ENCODE measurements at places on chromosomes 3 and 15. TPM values are rescaled to one million over a fixed set of nuclear protein-coding genes. Genes with fewer than 3 reads are reported as not detected.
A peak's percentile ranks its signal among the peaks of the same experiment; 100 is the strongest.

Gene PTH1R
- total RNA-seq, result 0.51 TPM

Gene GP9
- total RNA-seq, result not detected

Gene FAM174B
- total RNA-seq, result 42.3 TPM

Gene TNNC1
- 0.98 TPM for total RNA-seq

Gene LDHAL6B
- total RNA-seq, result not detected

Gene SNURF
- total RNA-seq, result 10.7 TPM

DNA sequence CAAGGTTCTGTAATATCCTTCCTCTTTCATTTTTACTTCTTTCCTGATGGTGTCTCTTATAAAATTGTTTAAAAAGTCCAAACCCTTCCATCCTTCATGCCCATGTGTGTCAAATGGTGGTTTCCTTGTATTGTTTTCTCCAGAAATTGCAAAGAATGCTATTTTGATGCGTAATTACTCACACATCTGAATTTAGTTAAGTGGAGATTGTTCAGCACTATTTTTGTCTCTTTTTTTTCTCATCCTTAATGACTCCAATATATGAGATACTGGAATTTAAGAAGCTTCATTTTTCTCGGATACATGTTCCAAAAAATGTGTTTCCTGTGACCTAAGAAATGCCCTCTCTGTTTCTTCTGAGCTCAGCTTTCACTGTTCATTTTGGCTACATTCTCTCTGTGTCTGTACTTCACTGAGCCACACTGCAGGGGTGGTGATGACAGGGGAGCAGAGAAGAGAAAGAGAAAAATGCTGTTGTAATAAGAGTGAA is 799.8 kb downstream of the DIPK2A start:
- DNase-seq, result no peak
- H3K27me3 ChIP-seq, result no peaks in the 10 kb centered on the region
- no peak overlapping the region for H3K4me3 ChIP-seq
- no peaks in the 10 kb centered on the region for H3K4me1 ChIP-seq
- no peaks in the 10 kb centered on the region for H3K36me3 ChIP-seq
- no peak overlapping the region for H3K27ac ChIP-seq

DNA sequence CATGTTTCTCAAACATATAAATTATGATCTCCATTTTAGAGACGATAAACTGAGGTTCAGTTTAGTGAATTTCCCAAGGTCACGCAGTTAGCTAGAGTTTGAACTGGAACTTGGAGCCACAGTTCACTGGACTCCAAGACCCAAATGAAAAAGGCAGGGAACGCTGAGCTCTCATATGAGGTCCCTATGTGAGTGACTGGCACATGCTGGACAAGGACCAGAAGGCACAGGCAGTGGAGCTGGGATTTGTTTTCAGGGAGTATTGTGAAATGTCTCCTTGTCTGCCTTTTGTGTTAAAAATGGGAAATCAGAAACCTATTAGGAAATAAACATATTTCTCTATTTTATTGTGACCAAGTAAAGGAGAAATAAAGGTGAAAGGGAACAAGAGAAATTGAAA is 63.5 kb downstream of the MESD start:
- DNase-seq, result no peak
- H3K4me3 ChIP-seq, result no peak overlapping the region
- H3K27ac ChIP-seq, result no peak overlapping the region

- H3K4me1 ChIP-seq, result no peaks in the 10 kb centered on the region
- no peak overlapping the region for H3K4me3 ChIP-seq
- no peaks in the 10 kb centered on the region for H3K27me3 ChIP-seq
Observed at GRCh38 chr3:129039271-129040038, 21.1 kb upstream of the GP9 start.

- H3K4me1 ChIP-seq, result no peaks in the 10 kb centered on the region
- H3K4me3 ChIP-seq, result no peak overlapping the region
- H3K36me3 ChIP-seq, result no peaks in the 10 kb centered on the region
- H3K27ac ChIP-seq, result no peak overlapping the region
- DNase-seq, result peak; percentile 32
- no peaks in the 10 kb centered on the region for H3K27me3 ChIP-seq
Observed at GRCh38 chr15:40549894-40550293, 14.9 kb downstream of the CCDC32 start.

DNA sequence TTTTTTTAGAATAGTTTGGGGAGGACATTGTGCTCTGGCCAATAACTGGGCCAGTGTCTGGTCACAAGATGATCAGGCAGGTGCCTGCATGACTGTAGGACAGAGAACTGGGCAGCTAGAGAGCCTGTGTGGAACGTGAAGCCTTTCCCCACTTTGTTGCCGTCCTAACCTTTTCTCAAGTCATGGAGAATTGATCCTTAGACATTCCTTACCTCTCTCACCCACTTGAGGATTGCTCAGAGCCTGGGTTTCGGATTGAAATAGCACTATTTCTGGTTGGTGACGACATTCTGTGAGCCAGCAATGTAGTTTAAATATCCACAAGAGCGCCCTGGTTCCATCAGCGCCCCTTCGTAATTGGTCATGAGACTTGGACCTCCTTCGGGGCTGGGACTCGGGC is 138.4 kb downstream of the IGF1R start:
- DNase-seq, result no peak
- H3K27me3 ChIP-seq, result no peaks in the 10 kb centered on the region
- H3K4me1 ChIP-seq, result peaks cover 56% of the 10 kb centered on the region
- H3K4me3 ChIP-seq, result no peak overlapping the region
- peak overlapping the region; percentile 19 for H3K27ac ChIP-seq

DNA sequence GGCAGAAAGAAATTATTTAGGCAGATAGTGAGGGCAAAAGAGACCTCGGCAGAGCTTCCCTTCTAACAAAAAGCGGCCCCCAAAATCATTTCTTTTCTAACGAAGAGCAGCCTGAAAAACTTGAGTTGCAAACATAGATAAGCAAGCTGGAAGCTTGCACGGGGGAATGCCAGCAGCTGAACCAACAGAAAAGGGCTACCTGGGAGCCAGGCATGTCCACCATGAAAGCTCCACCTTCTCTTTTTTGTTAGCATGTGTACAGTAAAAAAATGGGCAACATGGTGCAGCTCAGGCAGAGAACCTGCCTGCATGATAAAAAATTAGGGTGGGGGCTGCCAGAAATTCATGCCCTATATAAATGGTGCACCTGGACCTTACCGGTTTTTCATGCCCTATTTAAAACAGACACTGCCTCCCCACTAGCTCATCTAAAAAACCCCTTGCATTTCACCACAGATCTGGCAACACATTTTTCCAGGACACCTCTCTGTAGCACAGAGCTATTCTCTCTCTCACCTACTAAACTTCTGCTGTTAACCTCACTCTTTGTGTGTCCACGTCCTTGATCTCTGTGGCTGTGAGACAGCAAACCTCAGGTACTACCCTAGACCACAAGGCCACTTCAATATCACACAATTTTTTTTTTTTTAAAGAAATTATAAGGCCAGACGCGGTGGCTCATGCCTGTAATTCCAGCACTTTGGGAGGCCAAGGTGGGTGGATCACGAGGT is 18.7 kb downstream of the SLC33A1 start:
- H3K4me1 ChIP-seq, result peaks cover 15% of the 10 kb centered on the region
- DNase-seq, result peak; percentile 90
- H3K4me3 ChIP-seq, result peak overlapping the region; percentile 14
- H3K27ac ChIP-seq, result peak overlapping the region; percentile 53

GRCh38 chr3:146222204-146223046 is 28.5 kb downstream of the PLSCR4 start:
- no peak overlapping the region for H3K4me3 ChIP-seq
- peaks cover 38% of the 10 kb centered on the region for H3K4me1 ChIP-seq
- no peaks in the 10 kb centered on the region for H3K27me3 ChIP-seq
- H3K36me3 ChIP-seq, result no peaks in the 10 kb centered on the region

DNA sequence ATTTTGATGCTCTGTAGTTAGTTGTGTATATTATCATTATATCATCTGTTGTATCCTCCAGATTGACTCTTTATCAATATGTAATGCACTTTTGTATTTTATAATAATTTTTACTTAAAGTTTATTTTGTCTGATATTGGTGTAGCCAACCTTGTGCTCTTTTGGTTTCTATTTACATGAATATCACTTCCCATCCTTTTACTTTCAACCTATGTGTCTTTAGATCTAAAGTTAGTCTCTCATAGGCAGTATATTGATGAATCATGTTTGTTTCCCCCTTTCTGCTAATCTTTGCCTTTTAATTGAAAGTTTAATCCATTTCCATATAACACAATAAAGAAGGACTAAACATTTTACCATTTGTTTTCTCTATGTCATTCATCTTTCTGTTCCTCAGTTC is 28.1 kb upstream of the CD200R1L start:
- H3K27ac ChIP-seq, result no peak overlapping the region
- H3K27me3 ChIP-seq, result no peaks in the 10 kb centered on the region
- no peaks in the 10 kb centered on the region for H3K4me1 ChIP-seq
- H3K36me3 ChIP-seq, result no peaks in the 10 kb centered on the region
- DNase-seq, result no peak

DNA sequence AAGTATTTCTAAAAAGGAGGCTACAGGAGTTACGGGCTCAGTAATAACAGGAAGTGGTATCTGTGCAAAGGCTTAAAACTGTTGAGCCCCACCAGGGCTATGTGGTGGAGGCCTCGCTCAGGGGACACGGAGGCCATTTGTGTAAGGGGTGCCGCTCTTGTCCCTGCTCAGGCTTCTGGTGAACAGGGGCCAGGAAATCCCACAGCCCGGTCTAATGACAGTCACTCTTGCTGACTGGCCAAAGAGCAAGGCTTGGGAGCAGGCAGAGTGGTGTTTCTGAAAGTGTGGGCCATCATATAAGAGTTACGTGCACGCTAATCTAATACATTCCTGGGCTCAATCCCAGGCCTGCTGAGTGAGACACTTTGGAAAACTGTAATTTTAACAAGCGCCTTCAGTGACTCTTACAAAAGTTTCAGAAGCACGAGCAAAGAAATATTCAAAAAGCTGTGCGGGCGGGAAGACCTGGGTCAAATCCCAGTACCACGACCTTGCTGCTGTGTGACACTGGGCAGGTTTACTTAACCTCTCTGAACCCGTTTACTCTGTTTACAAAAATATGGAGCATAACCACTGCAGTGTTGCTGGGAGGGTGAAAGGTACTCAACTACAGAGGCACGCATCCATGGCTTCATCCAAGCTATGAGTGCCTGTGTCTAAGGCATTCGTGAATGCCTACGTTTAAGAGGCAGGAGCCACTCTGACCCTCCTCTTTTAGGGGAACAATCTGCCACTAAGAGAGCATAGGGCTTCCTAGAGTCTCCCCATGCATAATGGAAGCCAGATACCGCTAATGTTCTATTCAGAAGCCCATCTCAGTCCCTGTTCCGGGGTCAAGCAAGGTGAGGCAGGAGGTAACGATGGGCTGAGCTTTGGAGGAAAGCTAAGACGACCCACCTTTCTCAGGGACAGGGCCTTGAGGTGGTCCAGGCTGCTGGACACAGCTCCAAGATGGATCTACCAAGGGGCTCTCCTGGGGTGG is 2.0 kb downstream of the ATP10A start:
- H3K36me3 ChIP-seq, result no peaks in the 10 kb centered on the region
- no peak overlapping the region for H3K27ac ChIP-seq
- H3K4me3 ChIP-seq, result peak overlapping the region; percentile 41
- no peaks in the 10 kb centered on the region for H3K27me3 ChIP-seq
- no peak for DNase-seq

GRCh38 chr15:90869140-90869541 is 753 bp downstream of the FURIN start:
- no peak overlapping the region for H3K4me3 ChIP-seq
- peak overlapping the region; percentile 28 for H3K27ac ChIP-seq
- H3K27me3 ChIP-seq, result no peaks in the 10 kb centered on the region
- H3K36me3 ChIP-seq, result no peaks in the 10 kb centered on the region

DNA sequence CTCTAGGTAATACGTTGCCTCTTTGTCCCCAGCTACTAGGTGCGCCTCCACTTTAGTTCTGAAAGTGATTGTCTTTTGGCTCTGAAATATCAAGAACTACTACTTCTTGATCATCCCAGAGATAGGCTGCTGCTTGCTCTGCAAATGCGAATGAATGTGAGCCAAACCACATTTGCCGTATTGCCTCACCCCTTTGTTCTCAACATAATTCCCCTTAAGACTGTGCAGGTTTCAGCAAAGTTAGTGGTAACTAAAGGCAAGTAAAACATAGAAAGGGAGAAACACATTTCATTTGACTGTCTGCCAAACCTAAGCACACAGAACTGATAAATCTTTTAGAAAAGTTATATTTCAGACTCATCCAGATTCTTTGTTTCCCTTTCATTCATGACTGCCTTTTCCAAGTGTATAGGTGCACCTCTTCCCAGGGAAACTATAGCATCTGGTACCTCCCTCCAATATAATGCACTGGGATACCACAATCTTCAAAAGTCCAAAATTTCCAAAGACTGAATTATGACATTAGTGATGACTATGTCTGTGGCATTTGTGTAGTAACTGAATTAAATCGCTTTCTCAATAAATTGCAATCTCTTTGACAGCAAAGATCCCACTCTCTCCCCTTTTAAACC is 720.6 kb upstream of the CBLB start:
- no peak overlapping the region for H3K4me3 ChIP-seq
- no peak for DNase-seq
- no peaks in the 10 kb centered on the region for H3K36me3 ChIP-seq
- no peak overlapping the region for H3K27ac ChIP-seq
- H3K27me3 ChIP-seq, result no peaks in the 10 kb centered on the region

DNA sequence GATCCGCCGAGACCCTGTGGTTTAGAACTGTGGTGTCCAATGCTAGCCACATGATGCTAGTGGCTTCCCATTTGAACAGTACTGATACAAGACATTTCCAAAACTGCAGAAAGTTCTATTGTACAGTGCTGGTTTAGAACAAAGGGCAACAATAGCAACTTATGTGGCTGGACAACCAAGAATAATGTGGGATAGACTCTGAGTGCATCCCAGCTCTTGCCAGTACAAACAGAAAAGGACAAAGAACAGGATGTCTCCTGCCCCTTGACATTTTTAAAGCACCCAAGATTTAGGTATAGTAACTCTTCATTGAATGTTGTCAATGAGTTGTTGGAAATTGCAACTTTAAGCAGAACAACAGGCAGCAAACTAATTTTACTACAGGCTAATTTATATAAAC is 107.3 kb downstream of the ZNF385D start:
- DNase-seq, result no peak
- H3K27me3 ChIP-seq, result no peaks in the 10 kb centered on the region
- H3K4me1 ChIP-seq, result peaks cover 9% of the 10 kb centered on the region
- H3K36me3 ChIP-seq, result no peaks in the 10 kb centered on the region
- H3K4me3 ChIP-seq, result no peak overlapping the region

- H3K4me3 ChIP-seq, result no peak overlapping the region
- no peak for DNase-seq
- no peaks in the 10 kb centered on the region for H3K4me1 ChIP-seq
- no peak overlapping the region for H3K27ac ChIP-seq
- H3K36me3 ChIP-seq, result no peaks in the 10 kb centered on the region
- H3K27me3 ChIP-seq, result no peaks in the 10 kb centered on the region
Observed at GRCh38 chr3:179819379-179819778, 166.5 kb downstream of the USP13 start.

DNA sequence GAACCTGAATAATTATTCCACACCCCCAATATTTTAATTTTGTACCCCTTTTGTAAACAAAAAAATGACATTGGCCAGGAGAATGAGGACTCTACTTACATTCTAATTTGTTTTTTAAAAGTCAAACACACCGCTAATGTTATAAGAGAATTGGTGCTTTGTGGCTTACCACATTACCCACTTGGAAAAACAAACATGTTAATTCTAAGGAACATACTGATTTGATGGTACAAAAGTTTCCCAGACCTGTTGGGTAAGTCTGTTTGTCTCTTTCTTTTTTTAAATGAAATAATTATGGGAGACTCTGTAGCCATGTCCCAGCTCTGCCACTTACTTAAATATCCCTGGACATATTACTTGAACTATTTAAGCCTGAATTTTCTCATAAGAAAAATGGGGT is 352.5 kb upstream of the C2CD4B start:
- no peaks in the 10 kb centered on the region for H3K27me3 ChIP-seq
- H3K36me3 ChIP-seq, result no peaks in the 10 kb centered on the region
- no peak for DNase-seq
- no peak overlapping the region for H3K4me3 ChIP-seq

- H3K4me3 ChIP-seq, result no peak overlapping the region
- no peaks in the 10 kb centered on the region for H3K4me1 ChIP-seq
- H3K27ac ChIP-seq, result no peak overlapping the region
Observed at GRCh38 chr15:73711526-73711925, 27.3 kb downstream of the CD276 start.
